ENCODE measurements at places on chromosomes 7 and 10. TPM values are rescaled to one million over a fixed set of nuclear protein-coding genes. Genes with fewer than 3 reads are reported as not detected.

The CYP3A4 gene
- total RNA-seq, result not detected

The RBP3 gene
- total RNA-seq, result not detected

The LOXL4 gene
- total RNA-seq, result 2.5 TPM

The EGR2 gene
- 14.2 TPM for total RNA-seq

DNA sequence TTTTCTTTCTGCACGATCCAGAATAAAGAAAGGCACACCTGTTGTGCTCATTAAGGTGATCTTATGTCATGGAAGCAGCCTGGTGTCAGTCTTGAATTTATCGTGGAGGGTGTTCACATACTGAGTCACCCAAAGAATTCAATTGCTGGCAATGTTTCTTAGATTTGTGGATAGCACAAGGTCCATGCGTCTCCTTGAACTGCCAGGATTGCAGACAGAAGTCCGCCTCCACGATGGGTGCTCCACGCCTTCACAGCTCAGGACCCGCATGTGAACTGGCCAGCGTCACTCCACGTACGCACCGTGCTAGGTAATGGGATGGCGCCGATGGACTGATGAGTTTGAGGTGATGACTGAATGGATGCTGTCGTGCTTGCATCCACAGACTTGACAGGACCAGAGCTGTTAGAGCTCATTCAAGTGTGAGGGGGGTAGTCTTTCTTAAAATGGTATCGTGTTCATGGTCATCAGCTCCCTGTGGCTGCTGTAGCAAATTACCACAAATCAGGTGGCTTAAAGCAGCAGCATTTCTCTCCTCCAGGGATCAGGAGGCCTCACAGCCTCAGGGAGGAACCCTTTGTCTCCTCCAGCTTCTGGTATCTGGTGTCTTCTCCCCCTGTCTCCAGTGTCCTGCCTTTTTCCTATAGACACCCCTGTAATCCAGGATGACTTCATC lies 65.4 kb upstream of the DNAJB6 start:
- H3K27me3 ChIP-seq, result no peaks in the 10 kb centered on the region
- H3K4me1 ChIP-seq, result peaks cover 33% of the 10 kb centered on the region
- H3K36me3 ChIP-seq, result peaks cover 49% of the 10 kb centered on the region
- no peak overlapping the region for H3K4me3 ChIP-seq
- DNase-seq, result no peak
- peak overlapping the region; percentile 47 for H3K27ac ChIP-seq

- H3K4me1 ChIP-seq, result no peaks in the 10 kb centered on the region
- no peak overlapping the region for H3K27ac ChIP-seq
- no peak for DNase-seq
These were observed 16.9 kb upstream of the TSPAN14 start for GRCh38 chr10:80437227-80437626.

DNA sequence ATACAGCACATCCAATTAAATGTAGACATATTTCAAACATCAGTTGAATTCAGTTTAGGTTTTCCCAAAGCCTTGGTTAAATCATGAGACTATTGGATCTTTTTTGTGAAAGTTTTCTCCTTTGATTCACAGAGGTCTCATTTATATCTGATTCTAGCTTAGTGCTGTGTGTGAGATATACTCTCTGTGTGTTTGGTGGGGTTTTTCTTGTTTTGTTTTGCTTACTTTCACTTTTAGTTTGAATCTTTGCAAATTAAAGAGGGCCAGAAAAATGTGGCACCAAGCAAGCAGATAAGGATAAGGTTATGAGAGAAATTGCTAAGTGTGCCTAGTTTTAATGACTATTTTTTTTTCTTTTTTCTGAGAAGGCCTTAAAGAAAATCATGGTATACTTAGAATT lies 12.6 kb upstream of the OR6B1 start:
- DNase-seq, result no peak
- H3K4me3 ChIP-seq, result no peak overlapping the region
- H3K27ac ChIP-seq, result no peak overlapping the region
- no peaks in the 10 kb centered on the region for H3K4me1 ChIP-seq
- no peaks in the 10 kb centered on the region for H3K27me3 ChIP-seq
- no peaks in the 10 kb centered on the region for H3K36me3 ChIP-seq

DNA sequence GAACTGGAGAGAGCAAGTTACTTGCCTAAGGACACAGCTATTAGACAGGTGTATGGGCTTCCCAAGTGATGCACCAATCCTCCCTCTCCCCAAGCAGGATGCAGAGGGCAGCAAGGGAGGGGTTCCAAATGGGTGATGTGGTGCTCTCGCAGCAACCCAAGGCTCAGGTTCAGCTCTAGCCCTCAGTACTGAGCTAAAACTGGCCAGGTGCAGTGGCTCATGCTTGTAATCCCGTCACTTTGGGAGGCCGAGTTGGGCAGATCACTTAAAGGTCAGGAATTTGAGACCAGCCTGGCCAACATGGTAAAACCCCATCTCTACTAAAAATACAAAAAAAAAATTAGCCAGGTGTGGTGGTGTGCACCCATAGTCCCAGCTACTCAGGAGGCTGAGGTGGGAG lies 40.7 kb downstream of the GPRIN2 start:
- H3K27ac ChIP-seq, result no peak overlapping the region
- no peaks in the 10 kb centered on the region for H3K4me1 ChIP-seq
- no peak for DNase-seq
- H3K36me3 ChIP-seq, result no peaks in the 10 kb centered on the region
- no peaks in the 10 kb centered on the region for H3K27me3 ChIP-seq
- H3K4me3 ChIP-seq, result no peak overlapping the region

DNA sequence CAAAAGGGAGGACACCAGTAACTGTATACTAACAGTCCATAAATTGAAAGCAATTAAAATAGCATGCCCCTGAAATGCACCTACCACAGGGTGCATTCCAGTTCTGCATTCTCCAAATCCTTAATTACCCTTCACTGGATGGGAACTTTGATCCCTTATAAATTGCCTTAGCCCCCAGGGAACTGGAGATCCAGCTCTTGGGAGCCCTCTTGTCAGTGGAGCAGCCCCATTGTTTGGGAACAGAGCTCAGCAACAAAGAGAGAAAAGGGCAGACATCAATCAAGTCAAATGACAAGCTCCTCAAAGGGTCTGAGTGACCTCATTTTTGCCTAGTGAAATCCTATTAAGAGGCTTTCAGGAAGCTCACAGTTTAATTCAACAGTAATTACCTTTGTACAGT lies 472.6 kb downstream of the XPNPEP1 start:
- no peak overlapping the region for H3K4me3 ChIP-seq
- no peak overlapping the region for H3K27ac ChIP-seq
- H3K4me1 ChIP-seq, result no peaks in the 10 kb centered on the region

DNA sequence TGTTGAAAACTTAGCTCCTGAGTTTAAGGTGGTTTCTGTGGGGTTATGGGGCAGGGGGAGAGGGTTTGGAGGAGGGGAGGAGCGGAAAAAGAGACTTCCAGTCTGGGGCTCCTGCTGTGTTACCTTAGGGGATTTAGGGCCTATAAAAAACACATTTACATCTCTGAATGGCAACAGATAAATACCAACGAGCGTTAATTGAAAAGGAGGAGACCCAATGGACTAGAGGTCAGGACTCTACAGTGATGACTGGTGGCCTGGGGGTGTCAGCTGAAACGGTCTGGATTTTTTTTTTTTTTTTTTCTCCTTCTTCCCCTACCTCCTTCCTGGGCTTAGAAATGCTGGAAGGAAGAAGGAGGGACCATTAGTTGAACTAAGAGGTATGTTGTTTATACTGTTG lies 47.4 kb downstream of the AUTS2 start:
- H3K4me1 ChIP-seq, result no peaks in the 10 kb centered on the region
- no peaks in the 10 kb centered on the region for H3K27me3 ChIP-seq
- no peak overlapping the region for H3K4me3 ChIP-seq
- no peaks in the 10 kb centered on the region for H3K36me3 ChIP-seq
- no peak for DNase-seq

DNA sequence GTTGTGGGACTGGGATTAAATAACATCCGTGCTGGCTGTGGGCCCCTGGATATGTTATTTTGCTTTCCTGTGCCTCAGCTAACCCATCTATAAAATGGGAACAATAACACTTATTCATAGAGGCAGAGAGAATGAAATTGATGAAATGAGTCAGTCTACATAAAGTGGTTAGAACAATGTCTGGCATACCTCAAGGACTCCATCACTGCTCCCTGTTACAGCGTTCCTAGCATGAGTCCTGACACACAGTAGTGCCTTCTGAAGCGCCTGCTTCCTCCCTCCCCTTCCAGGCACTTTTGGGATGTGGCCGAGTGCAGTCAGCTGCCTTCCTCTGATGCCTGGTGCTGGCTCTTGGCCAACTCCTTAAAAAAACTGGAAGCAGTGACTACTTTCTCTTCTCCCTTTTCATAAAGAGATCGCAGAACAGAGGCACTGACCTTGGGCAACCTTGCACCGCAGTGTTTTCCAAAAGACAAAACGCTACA lies 108.4 kb upstream of the ZMIZ1 start:
- no peaks in the 10 kb centered on the region for H3K36me3 ChIP-seq
- H3K27ac ChIP-seq, result no peak overlapping the region
- peak; percentile 78 for DNase-seq
- H3K4me3 ChIP-seq, result no peak overlapping the region
- H3K4me1 ChIP-seq, result peaks cover 9% of the 10 kb centered on the region
- H3K27me3 ChIP-seq, result no peaks in the 10 kb centered on the region

GRCh38 chr10:103834436-103835095 lies 20.8 kb downstream of the SH3PXD2A start:
- H3K27ac ChIP-seq, result peak overlapping the region; percentile 26
- no peak overlapping the region for H3K4me3 ChIP-seq
- no peaks in the 10 kb centered on the region for H3K36me3 ChIP-seq
- H3K4me1 ChIP-seq, result peaks cover 38% of the 10 kb centered on the region
- no peaks in the 10 kb centered on the region for H3K27me3 ChIP-seq

GRCh38 chr7:26393818-26394217 lies 102.2 kb downstream of the SNX10 start:
- no peak overlapping the region for H3K4me3 ChIP-seq
- H3K27me3 ChIP-seq, result peaks cover 11% of the 10 kb centered on the region
- H3K36me3 ChIP-seq, result no peaks in the 10 kb centered on the region
- no peak overlapping the region for H3K27ac ChIP-seq
- no peak for DNase-seq

- no peak overlapping the region for H3K27ac ChIP-seq
- no peaks in the 10 kb centered on the region for H3K27me3 ChIP-seq
- H3K4me3 ChIP-seq, result no peak overlapping the region
- DNase-seq, result no peak
- H3K36me3 ChIP-seq, result peaks cover 33% of the 10 kb centered on the region
- H3K4me1 ChIP-seq, result no peaks in the 10 kb centered on the region
These were observed 214.8 kb upstream of the KLF14 start for GRCh38 chr7:130948822-130949221.

GRCh38 chr7:102004848-102005247 lies 187.4 kb downstream of the CUX1 start:
- no peak for DNase-seq
- no peak overlapping the region for H3K4me3 ChIP-seq
- H3K36me3 ChIP-seq, result no peaks in the 10 kb centered on the region
- no peaks in the 10 kb centered on the region for H3K4me1 ChIP-seq
- H3K27ac ChIP-seq, result no peak overlapping the region
- no peaks in the 10 kb centered on the region for H3K27me3 ChIP-seq

DNA sequence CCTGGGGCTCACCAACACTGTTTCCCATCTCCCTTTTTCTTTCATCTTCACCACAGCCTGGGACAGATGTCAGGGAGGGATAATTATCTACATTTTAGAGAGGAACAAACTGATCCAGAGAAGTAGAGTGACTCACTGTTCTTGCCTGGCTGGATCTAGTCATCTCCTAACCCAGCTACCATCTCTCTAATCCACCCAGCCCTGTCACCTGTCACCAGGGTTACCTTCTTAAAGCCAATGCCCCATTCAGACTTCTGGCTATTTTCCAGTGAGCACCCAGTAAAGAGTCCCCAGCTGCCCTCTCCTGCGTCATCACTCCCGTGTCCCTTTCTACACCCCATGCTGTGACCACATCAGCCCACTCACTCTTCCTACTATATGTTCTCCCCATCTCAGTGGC lies 68.4 kb upstream of the DUSP5 start:
- H3K36me3 ChIP-seq, result no peaks in the 10 kb centered on the region
- no peaks in the 10 kb centered on the region for H3K27me3 ChIP-seq
- no peak overlapping the region for H3K4me3 ChIP-seq
- peaks cover 14% of the 10 kb centered on the region for H3K4me1 ChIP-seq
- DNase-seq, result no peak

DNA sequence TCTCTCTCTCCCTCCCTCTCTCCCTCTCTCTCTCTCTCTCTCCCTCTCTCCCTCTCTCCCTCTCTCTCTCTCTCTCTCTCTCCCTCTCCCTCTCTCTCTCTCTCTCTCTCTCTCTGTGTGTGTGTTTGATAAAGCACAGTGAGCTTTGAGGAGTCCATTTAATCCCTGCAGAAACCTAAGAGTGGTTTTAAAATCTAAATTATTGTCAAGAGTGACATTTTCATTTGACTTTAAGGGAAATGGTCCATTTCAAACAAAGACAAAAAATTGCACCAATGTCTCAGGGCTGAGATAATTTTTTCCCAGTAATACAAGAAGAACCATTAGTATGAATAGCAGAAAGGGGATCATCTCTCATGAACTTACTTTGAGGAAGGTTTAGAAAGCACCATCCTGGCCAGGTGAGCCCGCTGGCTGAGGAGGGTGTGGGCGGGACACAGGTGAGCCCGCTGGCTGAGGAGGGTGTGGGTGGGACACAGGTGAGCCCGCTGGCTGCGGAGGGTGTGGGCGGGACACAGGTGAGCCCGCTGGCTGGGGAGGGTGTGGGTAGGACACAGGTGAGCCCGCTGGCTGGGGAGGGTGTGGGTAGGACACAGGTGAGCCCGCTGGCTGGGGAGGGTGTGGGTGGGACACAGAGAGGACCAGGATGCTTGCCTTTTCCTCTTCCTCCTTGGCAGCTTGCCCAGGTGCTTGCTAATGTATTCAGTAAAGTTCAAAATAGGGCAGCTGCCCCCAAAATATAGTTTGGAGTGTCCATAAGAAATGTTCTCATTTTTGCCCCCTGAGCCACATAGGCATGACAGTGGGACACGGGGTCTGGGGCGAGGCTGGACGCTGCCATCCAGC lies 125.0 kb downstream of the DNAJB6 start:
- H3K4me3 ChIP-seq, result no peak overlapping the region
- no peaks in the 10 kb centered on the region for H3K4me1 ChIP-seq
- peaks cover 5% of the 10 kb centered on the region for H3K27me3 ChIP-seq

DNA sequence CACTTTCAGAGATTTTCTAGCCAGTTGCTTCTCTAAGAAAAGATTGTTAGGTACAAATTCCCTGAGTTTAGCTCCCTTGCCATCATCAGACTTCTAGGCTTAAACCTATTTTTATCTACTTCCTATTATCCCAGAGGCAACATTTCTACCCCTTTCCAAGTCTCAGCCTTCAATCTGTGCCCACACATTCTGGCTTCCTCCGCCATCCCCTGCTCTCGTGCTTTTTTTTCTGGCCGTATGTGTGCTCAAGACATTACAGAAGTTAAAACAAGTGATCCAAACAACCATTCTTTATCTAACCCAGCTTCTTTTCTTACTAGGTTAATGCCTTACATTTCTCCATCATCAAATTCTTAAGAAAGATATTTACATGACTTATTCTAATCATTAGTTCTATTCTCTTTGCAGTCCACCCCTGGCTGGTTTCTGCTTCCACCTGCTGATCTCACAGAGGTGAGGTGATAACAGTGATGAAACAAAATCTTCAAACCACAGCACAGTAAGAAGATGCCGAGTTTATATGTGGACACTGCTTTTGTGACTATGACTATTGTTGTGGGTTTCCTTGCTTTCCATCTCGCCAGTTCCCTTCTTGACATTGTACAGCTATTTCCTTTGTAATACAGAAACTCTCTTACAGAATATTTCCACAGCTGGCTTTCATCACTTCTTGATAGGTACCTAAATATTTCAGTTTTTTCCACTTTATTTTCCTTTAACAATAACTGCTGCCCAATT lies 18.3 kb upstream of the CDK6 start:
- no peaks in the 10 kb centered on the region for H3K4me1 ChIP-seq
- H3K4me3 ChIP-seq, result no peak overlapping the region

- no peaks in the 10 kb centered on the region for H3K4me1 ChIP-seq
- DNase-seq, result no peak
- no peaks in the 10 kb centered on the region for H3K36me3 ChIP-seq
- H3K27ac ChIP-seq, result no peak overlapping the region
- no peak overlapping the region for H3K4me3 ChIP-seq
These were observed 377.6 kb downstream of the DNAJB6 start for GRCh38 chr7:157714166-157715070.

Data from left lung (tissue), 14 donors.